AG08395 (cell line): ENCODE measurements at places on chromosomes 5 and 9.

DNA sequence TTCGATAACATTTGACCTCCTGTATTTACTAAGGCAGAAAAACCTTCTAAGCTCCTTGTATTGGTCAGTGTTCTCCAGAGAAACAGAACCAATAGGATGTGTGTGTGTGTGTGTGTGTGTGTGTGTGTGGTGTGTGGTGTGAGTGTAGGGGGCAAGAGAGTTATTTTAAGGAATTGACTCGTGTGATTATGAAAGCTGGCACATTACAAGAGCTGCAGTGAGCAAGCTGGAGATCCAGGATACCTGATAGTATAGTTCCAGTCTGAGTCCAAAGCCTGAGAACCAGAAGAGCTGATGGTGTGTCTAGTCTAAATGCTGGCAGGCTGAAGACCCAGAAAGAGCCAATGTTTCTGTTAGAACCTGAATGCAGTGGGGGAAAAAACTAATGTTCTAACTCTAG is 21.2 kb upstream of the PIK3R1 start:
- DNase-seq = no peak

DNA sequence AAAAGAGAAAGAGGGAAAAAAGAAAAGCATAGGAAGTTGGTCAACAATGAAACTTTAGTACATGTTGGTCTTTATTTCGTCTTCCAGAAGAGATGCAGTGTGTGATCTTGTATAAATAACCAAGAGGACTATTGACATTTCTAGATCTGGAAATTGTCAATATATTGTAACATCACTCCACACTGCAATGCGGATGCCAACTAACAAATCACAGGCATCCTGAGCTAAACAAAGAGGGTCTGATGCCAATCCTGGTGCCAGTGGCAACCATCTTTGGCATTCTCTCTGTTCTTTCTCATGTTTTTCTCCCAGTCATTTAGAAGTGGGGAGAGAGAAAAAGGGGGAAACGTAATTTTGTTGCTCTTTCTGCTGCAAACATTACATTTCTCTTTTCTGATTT is 9.7 kb downstream of the NFIB start:
- no peak for DNase-seq

DNA sequence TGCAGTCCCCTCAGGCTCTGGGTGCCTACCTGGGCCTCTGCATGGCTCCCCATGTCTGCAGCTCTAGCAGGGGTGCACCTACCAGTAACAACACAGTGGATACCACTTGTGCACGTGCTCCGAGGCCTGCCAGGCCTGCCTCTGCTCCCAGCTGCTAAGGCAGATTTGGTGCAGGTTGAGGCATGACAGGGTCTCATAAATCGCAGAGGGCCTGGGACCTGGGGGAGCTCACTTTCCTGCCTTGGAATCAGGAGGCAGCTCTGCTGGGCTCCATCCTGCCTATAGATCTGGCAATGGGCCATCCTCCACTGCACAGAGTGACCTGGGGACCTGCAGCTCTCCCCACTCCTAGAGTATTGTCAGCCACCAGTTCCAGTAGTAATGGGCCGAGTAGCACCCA is 121.9 kb upstream of the CXCL14 start:
- DNase-seq = no peak

DNA sequence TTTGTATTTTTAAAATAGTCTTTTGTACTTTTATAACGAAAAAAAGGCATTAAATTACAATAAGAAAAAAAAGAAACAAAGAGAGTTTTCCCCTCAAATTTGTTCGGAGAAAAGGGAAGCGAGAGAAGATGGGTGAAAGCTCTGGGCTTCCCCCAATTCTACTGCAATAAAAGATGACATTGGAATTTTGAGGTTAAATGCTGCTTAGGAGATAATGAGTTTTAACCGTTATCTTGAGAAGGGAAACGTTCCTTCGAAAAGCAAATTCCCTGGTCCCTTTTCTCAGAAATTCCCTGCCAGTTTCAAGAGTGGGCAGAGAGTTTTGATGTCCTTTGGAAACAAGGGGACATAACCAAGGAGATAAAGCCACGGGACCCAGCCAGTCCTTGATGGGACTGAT is 18.4 kb upstream of the ERGIC1 start:
- no peak for DNase-seq

DNA sequence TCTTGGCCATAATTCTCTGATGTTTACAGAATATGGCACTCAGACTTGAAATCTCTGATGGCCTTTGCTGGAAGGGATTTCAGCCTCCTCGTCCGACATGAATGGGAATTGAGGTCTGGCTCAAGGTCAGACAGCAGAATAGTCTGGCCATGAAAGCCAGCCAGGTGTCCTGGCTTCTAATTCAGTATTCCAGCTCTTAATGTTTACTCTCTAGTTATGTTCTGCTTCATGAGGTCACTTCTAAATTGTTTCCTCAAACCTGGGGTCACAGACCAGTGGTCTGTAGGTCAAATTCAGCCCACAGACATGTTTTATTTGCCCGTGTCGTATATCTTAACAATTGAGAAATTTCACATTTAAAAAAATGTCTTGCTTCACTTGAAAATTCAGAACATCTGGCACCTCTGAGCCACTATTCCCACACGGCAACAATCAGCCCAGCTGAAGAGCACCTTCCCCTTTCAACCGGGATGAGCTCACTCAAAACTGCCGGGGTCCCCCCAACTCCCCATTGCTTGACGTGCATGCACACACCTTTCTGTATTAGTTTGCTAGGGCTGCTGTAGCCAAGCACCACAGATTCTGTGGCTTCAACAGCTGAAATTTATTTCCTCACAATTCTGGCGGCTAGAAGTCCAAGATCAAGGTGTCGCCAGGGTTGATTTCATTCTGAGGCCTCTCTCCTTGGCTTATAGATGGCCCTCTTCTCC is 243.5 kb downstream of the ENC1 start:
- no peak for DNase-seq

GRCh38 chr5:758698-759053 is 25.9 kb downstream of the ZDHHC11B start:
- DNase-seq = no peak

DNA sequence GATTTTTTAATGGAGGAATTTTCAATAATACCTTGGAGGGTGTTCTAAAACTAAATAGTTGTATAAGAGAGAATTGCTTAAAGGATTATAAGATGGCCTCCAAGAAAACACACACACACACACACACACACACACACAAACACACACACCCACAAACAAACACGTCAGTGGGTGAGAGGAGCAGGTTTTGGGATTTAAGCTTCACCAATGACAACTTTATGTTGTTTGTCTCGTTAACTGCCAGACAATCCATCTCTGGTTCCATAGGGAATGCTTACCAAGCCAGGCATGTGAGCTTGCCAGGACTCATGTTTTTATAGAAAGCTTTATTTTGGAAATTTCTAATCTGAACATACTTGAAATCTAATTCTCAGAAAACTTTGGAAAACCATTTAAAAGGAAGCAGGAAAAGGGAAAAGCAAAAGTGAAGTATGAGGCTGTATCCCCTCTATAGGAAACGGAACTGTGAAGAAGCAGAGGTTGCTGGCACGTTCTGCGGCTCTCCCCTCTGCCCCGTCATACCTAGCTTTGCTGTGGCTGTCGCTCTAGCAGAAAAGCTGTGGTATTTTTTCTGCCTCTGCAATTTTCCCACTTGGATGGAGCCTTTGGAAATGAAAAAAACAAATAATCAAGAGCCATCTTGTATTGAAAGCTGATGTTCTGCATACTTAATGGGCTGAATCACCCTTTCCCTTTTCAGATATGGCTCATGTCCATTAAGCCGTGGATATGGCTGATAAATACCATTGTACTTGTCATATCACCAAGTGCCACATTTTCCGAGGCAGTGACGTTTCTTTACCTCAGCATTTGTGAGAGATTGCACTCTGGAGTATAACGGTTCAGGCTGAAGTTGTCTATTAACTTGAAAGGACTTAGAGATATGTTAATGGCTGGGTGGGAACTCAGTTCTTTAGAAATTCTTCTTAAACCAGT is 112.7 kb downstream of the NTRK2 start:
- no peak for DNase-seq

- DNase-seq = peak; percentile 2
Measured at GRCh38 chr5:130164966-130165365, 260.7 kb downstream of the CHSY3 start.

DNA sequence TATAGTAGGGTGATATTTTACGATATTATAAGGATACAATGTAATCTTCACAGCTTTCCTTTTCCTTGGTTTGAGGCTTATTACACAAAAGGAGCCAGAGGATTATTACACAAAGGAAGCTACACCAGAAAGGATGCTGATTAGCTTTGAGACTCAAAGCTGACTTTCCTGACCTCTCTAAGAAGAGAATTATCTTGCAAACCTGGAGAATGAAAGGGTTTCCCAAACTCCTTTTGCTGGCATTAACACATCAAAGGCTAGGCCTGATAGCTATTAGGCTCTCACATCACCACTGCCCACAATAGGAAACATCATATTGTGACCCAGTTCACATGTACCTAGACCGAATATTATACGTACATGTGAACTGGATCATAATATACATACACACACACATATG is 34.2 kb upstream of the CHD1 start:
- DNase-seq = no peak

- peak; percentile 22 for DNase-seq
Measured at GRCh38 chr9:85142968-85143367, 473.4 kb downstream of the NTRK2 start.

DNA sequence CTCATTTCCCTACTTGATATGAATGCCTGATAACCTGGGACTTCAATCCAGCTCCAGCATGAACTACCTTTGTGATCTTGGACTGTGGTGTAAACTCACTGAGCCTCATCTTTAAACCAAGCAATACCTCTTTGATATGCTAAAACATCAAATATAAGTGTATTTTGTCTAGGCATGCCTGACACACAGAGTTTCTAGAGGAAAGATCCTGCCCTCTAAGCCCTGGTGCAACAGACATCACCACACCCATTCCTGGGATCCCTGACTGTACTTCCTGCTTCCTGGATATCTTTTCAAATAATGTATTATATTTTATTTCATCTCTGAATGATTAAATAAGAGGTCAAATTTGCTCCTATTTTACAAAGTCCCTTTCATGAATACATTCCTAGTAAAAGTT is 55.8 kb downstream of the ANXA2R start:
- no peak for DNase-seq
